Astrocyte of the hippocampus (primary cell): ENCODE measurements at places on chromosomes 4 and X.

DNA sequence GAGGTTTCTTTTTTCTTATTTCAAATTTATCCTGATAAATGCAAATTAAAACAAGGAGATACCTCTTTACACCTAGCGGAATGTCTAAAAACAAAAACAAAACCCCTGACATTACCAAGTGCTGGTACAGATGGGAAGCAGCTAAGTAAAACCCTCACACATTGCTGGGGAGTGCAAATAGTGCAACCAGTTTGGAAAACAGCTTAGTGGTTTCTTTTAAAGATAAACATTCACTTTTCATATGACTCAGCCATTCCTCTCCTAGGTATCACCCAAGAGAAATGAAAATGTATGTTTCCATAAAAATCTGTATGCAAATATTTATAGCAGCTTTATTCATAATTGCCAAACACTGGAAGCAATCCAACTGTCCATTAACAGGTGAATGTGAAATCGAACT lies 84.1 kb upstream of the HELT start:
- DNase-seq: no peak

DNA sequence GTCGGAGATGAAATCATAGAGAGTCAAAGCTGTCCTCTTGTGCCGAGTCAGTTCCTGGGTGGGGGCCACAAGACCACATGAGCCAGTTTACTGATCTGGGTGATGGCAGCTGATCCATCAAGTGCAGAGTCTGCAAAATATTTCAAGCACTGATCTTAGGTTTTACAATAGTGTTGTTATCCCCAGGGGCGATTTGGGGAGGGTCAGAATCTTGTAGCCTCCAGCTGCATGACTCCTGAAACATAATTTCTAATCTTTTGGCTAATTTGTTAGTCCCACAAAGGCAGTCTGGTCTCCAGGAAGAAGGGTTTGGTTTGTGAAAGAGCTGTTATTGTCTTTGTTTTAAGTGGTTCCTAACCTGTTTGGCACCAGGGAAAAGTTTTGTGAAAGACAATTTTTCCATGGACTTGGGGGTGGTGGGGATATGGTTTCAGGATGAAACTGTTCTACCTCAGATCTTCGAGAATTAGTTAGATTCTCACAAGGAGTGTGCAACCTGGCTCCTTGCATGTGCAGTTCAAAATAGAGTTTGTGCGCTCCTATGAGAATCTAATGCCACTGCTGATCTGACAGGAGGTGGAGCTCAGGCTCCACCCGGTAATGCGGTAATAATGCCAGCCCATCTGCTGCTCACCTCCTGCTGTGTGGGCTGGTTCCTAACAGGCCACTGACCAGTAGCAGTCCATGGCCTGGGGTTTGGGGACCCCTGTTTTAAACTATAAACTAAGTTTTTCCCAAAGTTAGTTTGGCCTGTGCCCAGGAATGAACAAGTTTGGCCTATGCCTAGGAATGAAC lies 29.2 kb downstream of the METAP1 start:
- DNase-seq: no peak

GRCh38 chr4:5012244-5012898 lies 6.9 kb downstream of the CYTL1 start:
- DNase-seq: no peak

DNA sequence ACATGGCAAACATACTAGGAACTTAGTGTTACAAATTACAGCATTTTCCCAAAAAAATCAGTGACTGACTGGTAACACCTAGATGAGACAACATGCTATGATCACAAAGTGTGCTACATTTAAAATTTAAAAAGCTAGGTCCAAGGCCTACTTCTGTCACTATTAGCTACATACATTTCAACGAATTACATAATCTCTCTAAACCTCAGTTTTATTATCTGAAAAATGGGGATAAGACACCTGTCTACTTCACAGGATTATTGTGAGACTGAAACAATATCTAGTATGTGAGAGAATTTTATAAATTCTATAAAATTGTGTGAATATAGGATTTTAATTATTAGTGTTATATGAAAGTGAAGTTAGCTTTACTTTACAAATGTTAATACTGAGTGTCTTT lies 228.5 kb downstream of the DCLK2 start:
- DNase-seq: no peak

DNA sequence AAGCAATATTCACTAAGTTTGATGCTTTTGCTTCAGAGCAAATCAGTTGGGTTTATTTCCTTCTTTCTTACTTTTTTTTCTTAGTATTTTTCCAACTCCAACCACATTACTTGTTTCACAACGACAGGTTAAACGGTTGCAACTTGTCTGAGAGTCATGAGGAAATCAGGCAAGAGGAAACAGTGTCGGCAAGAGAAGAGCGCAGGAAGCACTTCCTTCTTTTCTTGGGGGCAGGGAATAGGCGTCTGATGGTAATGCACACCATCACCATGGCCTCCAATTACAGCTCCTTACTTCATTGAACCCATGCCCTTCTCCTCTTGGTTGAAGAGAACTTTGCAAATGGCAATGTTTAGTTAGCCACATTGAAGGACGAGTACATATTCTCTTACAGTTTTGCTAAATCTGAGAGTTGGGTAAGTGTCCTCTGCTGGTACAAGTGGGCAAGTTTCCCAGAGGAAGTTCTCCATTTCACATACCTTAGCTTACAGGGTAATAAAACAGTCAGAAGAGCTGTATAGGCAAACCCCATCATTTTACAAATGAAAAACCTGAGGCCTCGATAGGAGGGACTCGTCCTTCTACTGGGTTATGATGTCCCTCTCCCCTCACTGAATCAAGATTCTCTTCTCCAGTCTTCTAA lies 8.3 kb upstream of the CXCL8 start:
- DNase-seq: no peak

DNA sequence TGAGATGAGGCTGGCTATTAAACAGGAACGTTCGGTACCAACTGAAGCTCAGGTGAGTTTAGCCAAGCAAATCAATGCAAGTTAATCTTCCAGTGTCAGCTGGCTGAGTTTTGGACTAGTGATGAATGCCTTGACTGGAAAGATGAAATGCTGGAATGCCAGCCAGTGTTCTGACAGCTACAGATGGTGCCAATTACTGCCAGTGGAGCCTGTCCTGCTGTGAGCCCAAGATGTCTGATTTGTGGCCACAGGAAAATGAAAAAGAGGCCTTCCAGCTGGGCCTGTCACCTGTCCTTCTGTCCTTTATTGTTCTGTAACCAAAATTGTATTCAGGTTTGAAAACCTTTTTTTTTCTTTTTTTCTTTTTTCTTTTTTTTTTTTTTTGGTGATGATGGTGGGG lies 223.1 kb downstream of the AFF2 start:
- DNase-seq: peak; percentile 2

DNA sequence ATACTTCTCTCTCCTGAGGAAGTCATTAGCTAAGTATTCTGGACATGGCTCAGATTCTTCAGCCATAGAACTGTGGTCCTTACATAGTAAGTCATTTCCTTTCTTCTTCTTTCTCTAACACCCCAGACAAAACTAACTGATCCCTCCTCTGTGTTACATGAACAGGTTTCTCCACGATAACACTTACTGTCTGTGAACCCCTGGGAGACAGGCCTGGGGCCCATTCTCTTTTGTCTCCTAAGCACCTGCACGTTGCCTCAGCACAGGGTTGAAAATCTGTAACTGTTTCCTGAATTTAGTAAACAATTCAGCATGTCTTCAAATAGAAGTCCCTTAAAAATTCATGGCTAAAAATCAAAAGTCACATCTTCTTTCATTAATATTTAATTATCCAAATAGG lies 24.7 kb downstream of the APBB2 start:
- no peak for DNase-seq

DNA sequence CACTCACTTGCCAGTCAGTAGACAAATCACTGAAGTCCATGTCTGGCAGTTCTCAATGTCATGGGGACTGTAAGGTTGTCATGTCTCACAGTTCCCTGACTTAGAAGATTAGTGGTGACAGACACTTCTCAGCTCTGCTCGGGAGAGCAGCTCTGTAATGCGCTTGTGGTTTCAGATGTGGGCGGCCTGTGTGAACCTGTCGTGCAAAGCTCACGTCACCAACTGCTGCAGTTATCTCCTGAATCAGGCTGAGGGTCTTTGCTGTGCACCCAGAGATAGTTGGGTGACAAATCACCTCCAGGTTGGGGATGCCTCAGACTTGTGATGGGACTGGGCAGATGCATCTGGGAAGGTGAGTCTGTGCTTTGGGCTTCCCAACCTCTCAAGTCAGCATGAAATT lies at the start of gene IL9R:
TSS of gene IL9R (plus strand) at position 261 of the 400 bp plus-strand sequence. CDS start at position 325, 64 bp downstream.
- no peak for DNase-seq

GRCh38 chr4:7200801-7201200 lies 8.5 kb downstream of the SORCS2 start:
- no peak for DNase-seq

DNA sequence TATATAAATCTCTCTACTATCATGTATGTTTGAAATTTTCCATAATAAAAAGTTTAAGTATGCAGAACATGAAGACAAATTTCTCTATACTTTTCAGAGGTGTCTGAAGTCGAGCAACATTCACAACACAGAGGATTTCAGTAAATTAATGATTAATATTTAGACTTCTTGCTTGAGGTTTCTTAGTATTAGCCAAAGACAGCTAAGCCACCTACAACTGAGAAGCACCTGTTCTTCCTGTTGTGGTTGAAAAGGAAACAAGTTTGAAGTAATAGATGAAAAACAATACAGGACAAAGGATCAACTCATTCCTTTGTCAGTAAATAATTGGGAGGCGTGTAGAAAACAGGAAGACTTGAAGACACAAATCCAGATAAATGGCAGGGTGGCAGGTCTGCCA lies 21.1 kb downstream of the SCML1 start:
- no peak for DNase-seq

DNA sequence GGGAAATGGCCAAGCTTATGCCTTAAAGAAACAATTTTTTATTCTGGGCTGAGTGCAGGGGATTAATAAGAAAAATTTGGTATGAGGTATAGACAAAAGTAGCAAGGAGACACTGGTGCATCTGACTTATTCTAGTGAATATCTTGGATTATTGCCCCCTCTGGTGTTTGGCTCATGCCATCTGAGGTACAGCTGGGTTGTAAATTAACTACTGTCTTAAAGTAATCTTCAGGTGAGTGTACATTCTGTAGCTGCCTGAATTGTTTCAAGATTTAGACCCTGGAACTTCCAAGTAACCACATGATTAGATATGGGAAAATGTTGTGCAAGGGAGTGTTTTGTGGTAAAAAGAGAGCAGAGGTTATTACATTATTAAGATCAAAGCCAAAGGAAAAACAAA lies 988.7 kb downstream of the FAM133A start:
- no peak for DNase-seq

GRCh38 chr4:54067166-54067565 lies 2.8 kb upstream of the CHIC2 start:
- DNase-seq: peak; percentile 65

DNA sequence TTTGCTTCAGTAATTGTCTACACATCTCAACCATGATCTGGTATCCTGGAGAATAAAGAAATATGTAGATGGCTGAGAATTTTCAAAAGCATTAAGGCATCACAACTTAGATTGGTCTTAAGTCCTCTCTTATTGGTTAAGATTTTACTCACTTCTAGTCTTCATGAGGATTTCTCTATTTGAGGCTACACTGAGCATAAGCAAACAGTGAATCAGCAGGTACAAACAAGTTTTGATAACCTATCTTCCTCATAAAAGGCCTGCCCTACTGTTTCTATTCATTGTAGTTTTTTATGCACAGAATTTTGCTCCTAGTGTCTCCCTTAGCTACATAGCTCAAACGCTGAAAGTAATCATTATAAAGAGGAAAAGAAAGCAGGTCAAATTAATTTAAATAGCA lies 460.7 kb upstream of the RPS6KA3 start:
- no peak for DNase-seq

- DNase-seq: no peak
These were observed 24.3 kb upstream of the PAK3 start for GRCh38 chrX:111071542-111072277.
